Ovary (tissue), 10 donors: ENCODE measurements at places on chromosomes 2 and 18.

DNA sequence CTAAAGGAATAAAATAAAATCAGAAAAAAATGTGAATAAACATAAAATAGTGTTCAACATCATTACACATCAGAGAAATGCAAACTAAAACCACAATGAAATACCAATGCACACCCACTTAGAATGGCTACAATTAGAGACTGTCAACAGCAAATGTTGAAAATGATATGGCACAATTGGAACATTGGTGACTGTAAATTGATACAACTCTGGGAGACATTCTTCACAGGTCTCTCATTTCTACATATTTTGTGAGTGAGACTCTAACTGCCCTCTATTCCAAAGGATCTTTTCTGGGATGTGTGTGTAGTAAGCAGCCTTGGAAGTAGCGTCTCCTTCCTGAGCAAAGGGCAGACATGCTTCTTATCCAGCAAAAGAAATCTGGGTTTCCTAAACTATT lies 323.0 kb downstream of the FBXO15 start:
- no peak for DNase-seq

GRCh38 chr2:52000151-52000855 lies 968.4 kb upstream of the NRXN1 start:
- no peak for DNase-seq

GRCh38 chr2:201837824-201838431 lies 31.6 kb downstream of the CDK15 start:
- DNase-seq = no peak

GRCh38 chr2:6933911-6934310 lies 16.7 kb downstream of the RNF144A start:
- DNase-seq = no peak

GRCh38 chr2:228444161-228444560 lies 262.7 kb upstream of the SPHKAP start:
- DNase-seq = no peak

DNA sequence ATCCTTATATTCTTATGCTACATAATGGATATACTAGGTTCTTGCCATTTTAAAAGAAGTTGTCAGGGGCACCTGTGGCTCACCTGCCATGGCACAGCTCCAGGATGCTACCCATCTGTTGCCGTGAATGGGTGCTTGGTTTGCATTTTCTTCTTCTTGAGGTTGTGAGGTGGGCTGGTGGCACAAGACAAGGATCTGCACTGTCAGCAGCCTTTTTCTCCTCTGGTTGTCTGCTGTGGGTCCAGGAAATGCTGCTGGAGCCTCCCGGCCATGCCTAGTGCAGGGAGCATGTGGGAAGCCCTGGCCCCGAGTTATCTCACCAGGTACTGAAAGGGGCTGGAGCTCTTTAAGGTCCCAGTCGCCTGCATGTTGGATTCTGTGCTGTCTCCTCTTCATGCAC lies 2.6 kb downstream of the IL1R1 start:
- DNase-seq = no peak

DNA sequence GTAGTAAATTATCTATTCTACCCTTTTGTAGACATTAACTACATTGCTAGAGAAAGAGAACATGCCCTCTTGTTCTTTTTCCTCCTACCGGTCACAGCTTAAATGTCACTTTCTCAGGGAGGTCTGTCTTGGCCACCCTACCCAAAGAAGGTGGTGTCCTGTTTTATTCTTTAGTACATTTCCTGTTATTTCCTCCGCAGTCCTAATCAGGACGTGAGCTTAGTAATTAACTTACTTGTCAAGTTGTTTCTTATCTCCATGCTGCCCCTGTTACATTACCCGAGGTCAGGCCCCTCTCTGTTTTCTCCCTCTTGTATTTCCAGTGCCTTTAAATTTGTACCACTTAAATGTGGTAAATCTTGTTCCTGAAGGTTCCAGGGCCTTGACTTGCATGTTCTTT lies 73.7 kb upstream of the RMDN2 start:
- no peak for DNase-seq

GRCh38 chr2:232632904-232633412 lies 446 bp upstream of the EFHD1 start:
- peak; percentile 90 for DNase-seq

DNA sequence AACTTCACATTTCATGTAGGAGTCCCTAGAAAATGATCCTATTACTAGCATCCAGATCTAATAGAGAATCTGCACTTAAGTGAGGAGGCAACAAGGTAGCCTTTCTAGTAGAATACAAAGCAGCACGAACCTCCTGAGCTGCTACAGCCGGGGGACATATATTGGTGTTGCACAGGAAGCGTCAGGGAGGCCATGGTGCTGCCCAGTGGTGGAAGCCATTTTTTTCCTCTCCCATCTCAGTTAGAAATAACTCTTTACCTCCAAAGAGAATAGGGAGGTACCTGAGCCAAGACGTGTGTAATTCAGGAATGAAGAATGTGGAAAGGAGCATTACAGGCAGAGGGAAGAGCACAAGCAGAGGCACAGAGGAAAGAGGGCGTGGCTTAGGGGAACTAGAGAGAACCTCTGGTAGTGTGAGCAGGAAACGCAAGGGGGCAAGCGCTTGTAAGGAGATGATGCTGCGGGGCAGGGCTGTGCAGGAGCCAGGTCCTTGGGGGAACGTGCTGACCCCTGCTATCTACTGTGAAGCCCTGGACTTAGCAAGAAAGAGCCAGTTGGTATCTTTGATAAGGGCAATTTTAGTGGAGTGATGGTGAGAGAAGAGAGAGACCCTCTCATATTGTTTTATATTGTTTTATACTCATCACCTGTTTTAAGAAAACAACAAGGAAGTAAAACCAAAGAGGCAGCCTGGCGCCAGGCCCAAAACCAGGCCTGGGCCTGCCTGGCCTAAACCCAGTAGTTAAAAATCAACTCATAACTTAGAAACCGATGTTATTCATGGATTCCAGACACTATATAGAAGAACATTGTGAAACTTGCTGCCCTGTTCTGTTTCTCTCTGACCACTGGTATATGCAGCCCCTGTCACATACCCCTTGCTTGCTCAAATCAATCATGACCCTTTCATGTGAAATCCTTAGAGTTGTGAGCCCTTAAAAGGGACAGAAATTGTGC lies 50.0 kb upstream of the TTC39C start:
- no peak for DNase-seq

GRCh38 chr18:68221111-68221724 lies 493.7 kb downstream of the TMX3 start:
- DNase-seq = no peak

GRCh38 chr2:224922142-224922727 lies 120.0 kb downstream of the DOCK10 start:
- no peak for DNase-seq

GRCh38 chr2:28952836-28953211 lies 28.3 kb upstream of the TOGARAM2 start:
- no peak for DNase-seq

DNA sequence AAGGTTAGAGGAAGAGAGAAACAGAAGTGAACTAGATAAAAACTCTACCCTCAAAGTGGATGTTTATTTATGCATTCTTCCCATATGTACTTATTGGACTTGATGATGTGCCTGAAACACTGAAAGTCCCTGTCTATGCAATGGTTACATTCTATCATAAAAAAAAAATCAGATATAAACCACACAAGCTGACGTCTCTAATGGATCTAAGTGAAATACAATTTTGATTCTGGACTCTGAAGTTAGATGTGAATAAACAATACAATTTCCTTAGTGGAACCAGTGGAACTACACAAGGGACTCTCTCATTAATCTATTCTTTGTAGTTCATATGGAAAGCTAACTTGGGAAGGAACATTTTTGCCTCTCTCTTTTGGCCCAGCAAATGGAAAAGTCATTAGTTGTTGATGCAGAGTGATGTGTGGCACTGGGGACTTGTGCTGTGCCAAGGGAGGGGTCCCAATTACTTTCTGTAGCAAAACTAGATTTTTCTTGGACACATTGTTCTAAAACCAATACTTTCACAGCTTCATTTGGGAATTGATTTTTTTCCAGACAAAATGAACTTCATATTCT lies 376.8 kb downstream of the TRIB2 start:
- no peak for DNase-seq

DNA sequence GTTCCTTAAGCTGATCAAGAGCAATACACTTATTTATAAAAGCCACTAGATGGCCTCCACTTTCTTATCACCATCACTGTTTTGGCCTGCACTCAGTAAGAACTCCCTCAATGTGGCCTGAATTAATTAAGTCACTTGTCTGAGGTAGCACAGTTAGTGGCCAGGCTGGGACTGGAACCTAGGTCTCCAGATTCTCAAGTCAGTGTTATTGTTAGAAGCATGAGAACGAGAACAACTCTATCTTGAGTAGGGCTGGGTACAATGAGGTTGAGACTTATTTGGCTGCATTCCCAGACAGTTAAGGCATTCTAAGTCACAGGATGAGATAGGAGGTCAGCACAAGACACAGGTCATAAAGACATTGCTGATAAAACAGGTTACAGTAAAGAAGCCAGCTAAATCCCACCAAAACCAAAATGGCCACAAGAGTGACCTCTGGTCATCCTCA lies 115.8 kb downstream of the SS18 start:
- no peak for DNase-seq

DNA sequence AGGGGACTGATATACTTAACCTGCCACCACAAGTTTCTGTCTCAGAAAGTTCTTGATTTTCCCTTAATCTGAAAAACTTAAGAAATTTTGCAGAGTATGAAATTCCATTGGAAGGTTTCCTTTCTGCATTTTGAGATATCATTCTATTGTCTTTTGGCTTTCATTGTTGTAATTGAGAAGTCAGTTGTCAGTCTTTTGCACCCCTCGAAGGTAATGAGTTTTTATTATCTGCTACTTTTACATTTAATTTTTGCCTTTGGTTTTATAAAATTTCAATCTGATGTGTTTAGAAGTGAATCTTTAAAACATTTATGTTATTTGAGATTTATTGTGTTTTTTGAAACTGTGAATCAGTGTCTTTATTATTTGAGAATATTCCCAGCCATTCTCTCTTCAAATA lies 4.8 kb upstream of the IL36A start:
- DNase-seq = no peak

DNA sequence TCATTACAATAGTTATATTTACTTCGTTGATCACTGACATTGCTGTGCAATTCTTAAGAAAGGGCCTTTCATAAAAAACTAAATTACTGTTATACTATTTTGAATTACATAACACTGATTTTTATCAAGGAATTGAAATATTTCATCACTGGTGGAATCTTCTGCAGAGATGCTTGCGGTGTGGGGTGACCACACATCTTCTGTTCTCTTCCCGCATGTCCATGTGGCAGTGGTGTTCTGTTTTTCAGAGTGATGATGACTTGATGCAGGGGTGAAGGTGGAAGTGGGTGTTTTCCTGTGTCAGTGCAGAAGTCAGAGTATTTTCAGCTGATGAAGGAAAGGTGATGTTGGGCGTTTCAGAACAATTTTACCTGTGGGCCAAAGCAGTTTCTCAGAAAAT lies 7.0 kb downstream of the CNDP2 start:
- no peak for DNase-seq

GRCh38 chr2:27123302-27124150 lies at the start of gene ABHD1:
TSS of gene ABHD1 (plus strand) at chr2:27123815. CDS start at chr2:27123949, 134 bp downstream.
- peak; percentile 68 for DNase-seq

DNA sequence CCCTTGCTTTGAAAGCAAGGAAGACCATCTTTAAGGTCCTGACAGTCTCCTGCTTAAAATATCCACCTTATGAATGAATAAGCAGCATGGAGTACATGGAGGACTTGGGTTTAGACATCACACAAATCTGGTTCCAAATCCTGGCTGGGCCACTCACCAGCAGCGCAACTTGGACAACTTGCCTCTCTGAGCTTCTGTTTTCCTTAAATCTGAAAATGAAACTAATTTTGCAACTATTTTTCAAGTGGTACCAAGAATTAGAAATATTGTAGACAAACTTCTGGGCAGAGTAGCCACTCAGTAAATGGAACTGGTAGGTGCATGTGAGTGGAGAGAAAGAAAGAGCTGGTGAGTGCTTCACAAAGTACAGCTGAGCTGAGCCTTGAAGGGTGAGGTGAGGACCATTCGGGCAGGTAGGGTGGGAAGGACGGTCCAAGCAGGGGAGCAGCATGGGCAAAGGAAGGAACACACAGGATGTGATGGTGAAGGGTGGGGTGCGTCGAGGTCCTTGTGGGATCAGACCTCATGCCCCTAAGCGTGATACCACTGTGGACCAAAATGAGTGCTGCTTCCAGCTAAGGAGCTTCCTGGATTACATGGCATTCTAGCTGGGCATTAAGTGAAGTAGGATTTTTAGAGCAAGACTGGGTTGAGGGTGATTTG lies 14.4 kb upstream of the TET3 start:
- no peak for DNase-seq

DNA sequence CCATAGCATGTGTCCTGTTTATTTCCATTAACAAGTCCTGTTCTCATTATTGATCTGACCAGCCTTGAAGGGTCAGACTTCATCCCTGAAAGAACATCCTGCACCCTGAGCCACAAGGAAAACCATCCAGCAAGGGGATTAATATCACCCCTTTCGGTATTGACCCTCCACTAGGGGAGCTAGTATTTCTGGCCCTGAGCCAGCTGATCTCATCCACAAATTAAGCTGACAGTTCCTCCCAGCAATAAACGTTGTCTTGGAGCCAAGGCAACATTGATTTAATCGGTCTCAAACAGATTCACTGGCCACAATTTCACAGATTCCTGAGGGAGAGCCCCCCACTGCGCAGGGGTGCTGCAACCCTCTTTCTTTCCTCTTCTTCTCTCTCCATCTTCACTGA lies 353.1 kb upstream of the FANCL start:
- no peak for DNase-seq

- DNase-seq = no peak
These were observed 155.6 kb upstream of the DSEL start for GRCh38 chr18:67672155-67672554.

- no peak for DNase-seq
These were observed 2.9 kb upstream of the CASP8 start for GRCh38 chr2:201257381-201257955.

- no peak for DNase-seq
These were observed 264.6 kb upstream of the TRIB2 start for GRCh38 chr2:12452185-12452584.

- no peak for DNase-seq
These were observed 4.7 kb downstream of the ANKZF1 start for GRCh38 chr2:219234331-219234730.
